ENCODE measurements at places on chromosomes 7 and 10. TPM values are rescaled to one million over a fixed set of nuclear protein-coding genes. Genes with fewer than 3 reads are reported as not detected.

Gene LAMTOR4
- 193 TPM for polyA plus RNA-seq

Gene LIPM
- not detected for polyA plus RNA-seq

Gene DLX6
- polyA plus RNA-seq = not detected

Gene AGAP3
- polyA plus RNA-seq = 61.4 TPM

Gene ALOX5
- polyA plus RNA-seq = 5.6 TPM

Gene GPR37
- 0.09 TPM for polyA plus RNA-seq

Gene SOSTDC1
- polyA plus RNA-seq = 9.5 TPM

Gene CPN1
- not detected for polyA plus RNA-seq

Gene ADARB2
- 1.6 TPM for polyA plus RNA-seq

Gene SPDYE9
- polyA plus RNA-seq = not detected

Gene ZNF32
- polyA plus RNA-seq = 86.3 TPM

Gene RNLS
- polyA plus RNA-seq = 11.1 TPM

Gene INMT
- 103 TPM for polyA plus RNA-seq

Gene H2BK1
- polyA plus RNA-seq = not detected

Gene CYP2C19
- polyA plus RNA-seq = 0.05 TPM

Gene XRCC2
- polyA plus RNA-seq = 0.48 TPM

All from right cardiac atrium (tissue), 5 donors.